ENCODE measurements at places on chromosomes 5 and 9. TPM values are rescaled to one million over a fixed set of nuclear protein-coding genes. Genes with fewer than 3 reads are reported as not detected.

GRCh38 chr5:116424951-116425350 is 149.7 kb downstream of the SEMA6A start:
- DNase-seq = no peak

DNA sequence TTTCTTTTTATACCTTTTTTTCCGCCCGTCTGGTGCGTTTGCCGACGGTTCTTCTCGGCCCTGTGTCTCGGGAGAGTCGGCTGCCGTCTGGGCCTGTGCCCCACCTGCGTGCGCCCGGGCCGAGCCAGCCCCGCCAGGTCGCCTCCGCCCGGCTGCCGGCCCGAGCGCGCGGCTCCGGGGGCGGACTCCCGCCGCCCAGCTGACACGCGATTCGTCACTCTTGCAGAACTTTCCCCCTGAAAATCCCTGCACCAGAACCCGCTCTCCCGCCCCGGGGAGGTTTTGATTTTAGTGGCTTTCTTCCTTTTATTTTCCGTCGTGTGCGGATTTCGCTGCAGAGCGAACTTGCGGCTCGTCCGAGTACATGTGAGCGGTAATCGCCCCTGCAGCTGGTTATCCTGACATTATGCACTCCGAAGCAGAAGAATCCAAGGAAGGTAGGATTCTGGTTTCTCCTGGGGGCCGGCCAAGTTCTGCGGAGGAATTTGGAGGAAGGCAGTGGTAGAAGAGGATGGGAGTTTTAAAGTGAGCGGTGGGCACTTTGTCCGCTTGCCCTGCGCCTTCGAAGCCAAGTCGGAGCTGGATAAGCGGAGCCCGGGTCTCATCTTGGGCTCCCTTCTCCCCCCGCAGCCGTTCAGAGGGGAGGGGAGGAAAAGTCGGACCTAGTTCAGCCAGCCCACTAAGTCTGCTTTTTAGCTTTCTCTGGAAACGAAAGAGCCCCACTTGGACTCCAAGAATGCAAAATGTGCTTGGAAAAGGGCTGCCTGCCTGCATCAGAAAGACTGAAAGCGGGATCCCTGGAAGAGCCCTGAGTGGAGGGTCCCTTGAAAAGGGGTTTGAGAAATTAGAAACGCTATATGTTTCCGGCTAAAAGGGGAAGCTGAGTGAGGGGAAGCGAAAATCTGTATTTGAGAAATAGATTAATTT is at the start of gene TNFAIP8:
Gene TNFAIP8 (plus strand): TSS at position 335 of the 927 bp plus-strand sequence. CDS start 72 bp downstream, at position 407.
- DNase-seq = no peak

DNA sequence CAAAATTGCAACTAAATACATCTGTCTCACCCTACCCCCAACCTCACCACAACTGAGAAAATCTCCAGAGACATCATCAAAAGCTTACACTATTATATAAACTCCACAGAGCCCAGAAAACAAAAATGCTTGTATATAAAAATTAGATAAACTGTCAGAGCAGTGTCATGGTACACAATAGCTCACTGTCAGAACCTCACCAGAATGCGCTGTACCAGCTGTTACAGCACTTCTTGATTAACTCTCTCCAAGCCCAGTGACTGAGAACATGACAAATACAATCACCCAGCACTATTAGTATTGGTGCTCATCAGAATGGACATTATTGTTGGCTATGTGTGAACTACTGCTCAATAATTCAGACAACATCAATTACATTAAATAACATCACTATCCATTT is 65.7 kb downstream of the ZDHHC21 start:
- DNase-seq = no peak

Gene GGTA1
- polyA plus RNA-seq = 6.4 TPM

Gene KIF12
- polyA plus RNA-seq = 134 TPM

All from right renal cortex interstitium (tissue), 3 donors.